ENCODE measurements at places on chromosomes 2 and 18.

- no peak for DNase-seq
Observed at GRCh38 chr2:233026198-233026813, 6.2 kb upstream of the NEU2 start.

DNA sequence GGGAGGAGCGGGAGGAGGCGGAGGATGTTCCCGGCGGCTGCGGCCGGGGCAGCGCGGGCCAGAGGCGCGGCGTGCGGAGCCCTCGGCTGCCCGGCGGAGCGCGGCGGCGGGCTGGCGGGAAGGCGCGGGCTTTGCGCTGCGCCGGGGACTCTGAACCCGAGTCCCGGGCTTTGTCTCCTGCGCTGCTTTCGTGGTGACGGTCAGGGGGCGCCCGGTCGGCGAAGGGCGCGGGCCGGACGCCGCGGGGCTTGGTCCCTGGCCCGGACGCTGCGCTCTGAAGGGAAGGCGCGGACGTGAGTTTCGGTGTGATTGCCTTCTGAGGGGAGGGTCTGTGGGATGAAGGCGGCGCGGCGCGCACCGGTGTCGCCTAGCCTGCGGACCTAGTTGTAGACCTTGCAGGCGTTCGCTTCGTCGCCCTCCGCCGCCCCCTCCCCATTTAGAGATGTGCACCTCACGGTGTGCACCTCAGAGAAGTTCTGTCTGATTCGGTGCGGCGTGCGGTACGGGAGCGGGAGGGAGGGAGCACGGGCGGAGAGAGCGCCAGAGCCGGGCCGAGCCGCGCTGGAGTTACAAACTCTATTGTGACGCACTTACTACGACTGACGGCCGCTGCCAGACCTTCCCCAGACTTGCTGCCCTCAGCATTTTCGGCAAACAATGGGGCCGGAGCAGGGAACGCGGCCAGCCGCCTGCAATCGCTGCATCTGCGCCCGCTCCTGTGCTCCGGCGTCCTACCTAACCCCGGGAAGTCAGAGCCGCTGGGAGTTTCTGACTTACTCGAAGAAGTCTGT, 2.1 kb downstream of the BCL2L11 start:
- DNase-seq = no peak

- DNase-seq = no peak
Observed at GRCh38 chr18:75086494-75087034, 122.4 kb downstream of the PTGR3 start.

DNA sequence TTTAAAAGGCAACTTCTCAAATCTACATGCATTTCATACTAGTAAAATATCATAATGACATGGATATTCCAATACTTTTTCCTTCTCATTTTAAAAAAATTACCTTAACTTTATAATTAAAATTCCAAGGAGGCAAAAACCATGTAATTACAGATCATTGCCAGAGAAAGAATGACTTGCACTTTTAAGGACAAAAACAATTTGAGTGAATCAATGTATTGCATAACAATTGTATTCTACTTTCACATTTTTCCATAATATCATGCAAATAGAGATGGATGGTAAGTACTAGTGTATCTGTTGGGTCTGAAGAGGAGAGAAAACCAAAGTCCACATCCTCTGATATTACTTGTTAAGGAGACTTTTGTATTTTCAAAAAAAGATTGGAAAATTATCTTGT, 89.5 kb upstream of the NCK2 start:
- DNase-seq = no peak

GRCh38 chr2:33242845-33243244, 233.6 kb upstream of the RASGRP3 start:
- DNase-seq = no peak

- DNase-seq = no peak
Observed at GRCh38 chr18:3062798-3063680, 50.1 kb upstream of the LPIN2 start.

DNA sequence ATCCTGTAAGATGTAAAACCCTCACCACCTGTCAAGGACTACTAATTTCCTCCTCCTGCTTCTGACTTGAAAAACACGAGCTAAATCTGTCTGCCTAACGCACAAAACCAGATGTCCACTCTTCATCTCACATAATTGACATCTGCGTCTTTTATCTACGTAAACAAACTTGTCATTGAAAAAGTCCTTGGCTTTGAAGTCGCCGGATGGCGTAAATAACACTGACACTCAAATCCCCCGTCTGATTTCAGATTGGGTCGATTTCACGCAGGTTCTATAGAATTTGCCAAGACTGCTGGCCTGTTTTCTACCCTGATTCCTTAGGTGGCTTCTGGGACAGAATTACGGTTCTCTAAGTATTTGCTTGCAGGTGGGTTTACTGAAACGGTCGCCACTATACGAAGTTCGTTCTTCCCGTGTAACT, 539 bp upstream of the MOB4 start:
- no peak for DNase-seq

DNA sequence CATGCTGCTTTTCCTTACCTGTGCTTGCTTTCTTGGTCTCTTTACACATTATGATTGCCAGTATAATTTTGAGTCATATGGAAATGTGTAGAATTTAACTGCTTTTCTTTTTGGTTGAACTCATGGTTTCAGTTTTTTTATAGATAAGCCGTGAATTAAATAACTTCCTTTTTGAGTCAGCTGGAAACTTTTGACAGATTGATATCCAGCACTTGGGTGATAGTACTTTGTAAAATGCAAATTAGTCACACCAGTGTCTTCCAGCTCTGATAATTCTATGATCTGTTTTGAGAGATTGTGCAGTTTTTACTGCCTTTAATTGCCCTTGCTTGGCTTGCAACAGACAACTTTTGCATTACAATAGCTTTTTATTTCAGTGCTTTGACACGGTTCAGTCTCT, 86.4 kb downstream of the NCOA1 start:
- DNase-seq = no peak

- DNase-seq = no peak
Observed at GRCh38 chr2:6941299-6942046, 24.3 kb downstream of the RNF144A start.

Data from GM12892 (cell line).